Calu3 (cell line): ENCODE measurements at places on chromosomes 6 and 20. TPM values are rescaled to one million over a fixed set of nuclear protein-coding genes. Genes with fewer than 3 reads are reported as not detected.
A peak's percentile ranks its signal among the peaks of the same experiment; 100 is the strongest.

FAM184A gene
- total RNA-seq = 8.2 and 8.6 TPM in 2 replicates

- DNase-seq = no peak
These were observed 22.4 kb downstream of the OR2B2 start for GRCh38 chr6:27889628-27890444.

DNA sequence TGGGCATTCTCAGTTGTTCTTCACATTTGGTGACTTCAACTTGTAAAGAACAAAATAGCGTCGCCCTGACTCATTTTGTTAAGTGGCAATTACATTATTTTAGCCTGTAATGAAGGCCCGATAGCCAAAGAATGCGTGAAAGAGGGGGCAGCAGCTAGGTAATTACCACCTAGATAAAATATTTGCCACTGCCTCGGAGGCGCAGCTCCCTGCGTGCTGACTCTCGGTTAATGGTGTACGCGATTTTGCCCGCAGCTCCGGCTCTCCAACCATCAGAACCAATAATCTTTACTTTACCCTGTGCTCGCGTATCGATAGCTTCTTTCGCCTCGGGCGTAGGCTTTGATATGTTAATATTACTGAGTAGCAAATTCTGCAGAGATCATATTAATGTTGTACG, 8.7 kb downstream of the TFAP2D start:
- no peak for DNase-seq

GPR63 gene
- total RNA-seq = 1.3 and 2.7 TPM in 2 replicates

CD93 gene
- not detected in 2 replicates for total RNA-seq

DNA sequence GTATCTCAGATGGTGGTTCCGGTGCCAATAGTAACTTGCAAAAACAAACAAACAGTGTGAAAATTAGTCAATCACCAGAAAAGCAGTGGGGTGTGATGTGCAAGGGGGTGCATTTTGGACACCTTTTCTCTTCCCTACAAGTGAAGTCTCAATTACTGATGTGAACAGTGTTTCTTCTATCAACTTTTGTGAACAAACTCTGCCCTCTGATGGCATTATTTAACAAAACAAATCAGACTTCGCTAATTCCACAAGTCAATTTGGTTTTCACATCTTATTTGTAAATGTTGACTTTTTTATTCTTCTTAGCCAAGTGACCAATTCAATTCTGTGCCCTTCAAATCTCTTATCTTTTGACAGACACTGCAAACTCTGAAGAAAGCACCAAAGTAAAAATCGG, 212.2 kb downstream of the UST start:
- no peak for DNase-seq

FOXA2 gene
- total RNA-seq = 1.1 and 2.1 TPM in 2 replicates

RAB44 gene
- total RNA-seq = not detected in 2 replicates

GRCh38 chr6:35400111-35400510, 52.0 kb upstream of the FANCE start:
- DNase-seq = no peak

ZNF335 gene
- total RNA-seq = 26.4 and 31.9 TPM in 2 replicates

- peak; percentile 61 for DNase-seq
These were observed 6.2 kb upstream of the RBCK1 start for GRCh38 chr20:401682-402495.

PTCRA gene
- not detected in 2 replicates for total RNA-seq

- DNase-seq = no peak
These were observed 4.0 kb downstream of the CD40 start for GRCh38 chr20:46122071-46122470.

TP53TG5 gene
- 0.52 and 0.88 TPM in 2 replicates for total RNA-seq

DNA sequence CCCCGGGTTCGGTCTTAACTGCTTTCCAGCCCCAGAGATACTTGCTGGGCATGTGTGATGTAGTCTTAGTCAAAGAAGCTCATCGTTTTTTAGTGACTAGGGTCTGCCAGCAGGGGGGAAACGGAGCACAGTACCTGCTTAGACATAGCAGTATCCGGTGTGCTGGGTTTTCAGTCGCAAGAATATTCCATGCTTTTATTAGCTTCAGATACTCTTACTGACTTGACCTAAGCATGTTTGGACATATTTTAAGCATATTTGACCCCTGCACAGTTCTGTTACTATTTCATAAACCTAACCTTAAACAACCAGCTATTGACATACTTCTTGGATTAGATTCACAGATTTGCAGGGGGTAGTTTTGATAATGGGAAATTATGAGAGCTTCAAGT, 3.0 kb downstream of the E2F3 start:
- peak; percentile 84 for DNase-seq

DNA sequence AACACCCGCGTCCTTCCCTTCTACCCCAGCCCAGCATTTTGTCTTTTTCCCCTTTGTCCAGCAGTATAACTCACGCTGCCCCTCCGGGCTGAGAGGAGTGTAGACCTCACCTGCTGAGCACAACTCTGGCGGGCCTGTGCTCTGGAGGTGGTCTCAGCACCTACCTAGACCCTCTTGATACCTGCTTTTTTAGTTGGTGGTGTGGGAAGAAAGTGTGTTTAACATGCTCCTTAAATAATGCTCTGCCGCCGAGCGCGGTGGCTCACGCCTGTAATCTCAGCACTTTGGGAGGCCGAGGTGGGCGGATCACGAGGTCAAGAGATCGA, 1.4 kb upstream of the TRIM26 start:
- DNase-seq = no peak

DNA sequence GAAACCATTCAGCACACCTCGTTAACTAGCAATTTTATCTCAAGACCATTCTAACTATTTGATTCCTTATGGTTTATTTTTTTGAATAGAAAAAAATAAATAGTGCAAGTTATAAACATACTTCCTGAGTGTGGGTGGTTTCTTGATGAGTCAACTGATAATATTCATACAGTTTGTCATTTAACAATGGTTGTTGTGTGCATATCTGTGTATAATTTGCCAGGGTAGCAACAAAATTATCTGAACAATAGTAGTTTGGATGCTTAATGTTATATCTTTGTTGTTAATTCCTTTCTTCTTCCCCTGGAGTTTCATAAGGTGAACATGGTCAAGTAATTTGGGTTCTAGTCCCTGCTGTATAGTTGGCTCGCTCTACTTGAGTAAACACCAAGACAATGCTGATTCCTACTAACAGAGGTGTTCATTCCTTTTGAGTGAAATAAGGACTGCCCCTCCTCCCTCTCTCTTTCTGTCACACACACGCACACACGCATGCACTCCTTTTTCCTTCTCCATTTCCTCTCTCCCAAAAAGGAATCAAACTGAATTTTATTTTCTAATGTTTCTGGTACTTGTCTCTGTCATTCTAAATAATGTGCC, 938.1 kb upstream of the EPHA7 start:
- no peak for DNase-seq

TAP2 gene
- total RNA-seq = 180 and 279 TPM in 2 replicates

DNA sequence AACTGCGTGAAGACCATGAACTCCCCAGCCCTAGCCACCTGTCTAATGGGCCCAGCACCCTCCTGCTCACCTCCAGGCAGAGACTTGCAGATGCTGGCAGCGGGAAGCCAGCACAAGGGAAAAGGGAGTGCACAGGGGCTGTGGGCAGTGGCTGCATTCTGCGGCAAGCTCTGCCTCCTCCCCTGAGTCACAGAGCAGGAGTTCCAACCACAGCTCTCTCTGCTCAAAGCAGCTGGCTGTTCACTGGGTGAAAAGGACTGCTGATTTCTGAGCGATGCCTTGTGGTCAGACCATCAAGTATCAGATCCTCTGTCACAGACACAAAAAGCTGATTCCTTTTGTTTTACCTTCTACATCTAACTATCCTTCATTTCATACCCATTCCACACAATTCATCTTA, 10.5 kb downstream of the NKX2-2 start:
- no peak for DNase-seq

DNA sequence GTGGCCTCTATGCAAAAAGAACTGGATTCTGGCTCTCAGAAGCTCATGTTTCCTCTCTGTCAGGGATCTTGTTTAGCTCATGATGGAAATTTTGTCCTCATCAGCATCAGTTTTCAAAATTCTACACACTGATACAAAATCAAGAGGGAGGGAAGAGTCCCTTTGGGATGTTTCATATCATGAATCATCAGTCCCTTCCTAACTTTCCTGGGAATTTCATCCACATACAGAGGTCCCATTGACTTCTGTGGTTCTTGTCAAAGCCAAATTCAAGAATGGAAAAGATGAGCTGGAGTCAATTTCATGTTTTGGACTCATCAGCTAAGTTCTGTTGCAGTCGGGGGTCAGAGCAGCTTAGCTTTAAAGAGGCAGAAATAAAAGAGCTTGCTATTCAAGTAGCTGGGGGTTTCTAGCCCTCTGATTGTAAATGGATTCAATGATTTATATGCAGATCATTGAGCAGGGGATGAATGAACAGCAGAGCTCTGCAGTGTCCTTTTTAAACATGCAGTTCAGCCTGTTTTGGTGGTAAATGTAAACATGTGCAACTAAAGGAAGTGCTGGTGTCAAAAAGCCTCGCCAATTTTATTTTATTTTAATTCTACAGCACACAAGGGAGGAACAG, 21.3 kb upstream of the TMEM14A start:
- DNase-seq = no peak

GRCh38 chr6:32551410-32551809, 21.3 kb upstream of the HLA-DRB5 start:
- DNase-seq = no peak

- DNase-seq = no peak
These were observed 92.9 kb downstream of the GJA10 start for GRCh38 chr6:89987140-89987539.

DNA sequence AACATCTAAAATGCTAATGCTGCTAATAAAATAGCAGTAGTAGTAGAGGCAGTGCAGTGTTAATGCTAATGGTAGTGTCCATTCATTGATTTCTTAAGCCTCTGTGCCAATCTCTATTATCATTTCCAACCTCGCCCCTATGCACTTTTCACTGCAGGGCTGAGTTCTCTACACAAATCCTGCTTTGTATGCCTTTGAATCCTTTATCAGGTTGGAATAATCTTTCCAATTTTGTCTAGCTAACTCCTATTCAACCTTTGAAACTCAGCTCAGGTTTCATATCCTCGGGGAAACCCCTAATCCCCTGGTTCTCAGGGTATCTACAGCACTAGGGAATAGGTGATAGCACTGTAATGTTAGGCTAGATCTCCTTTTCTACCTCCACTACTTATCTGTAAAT, 284.0 kb upstream of the RUNX2 start:
- peak; percentile 39 for DNase-seq

DNA sequence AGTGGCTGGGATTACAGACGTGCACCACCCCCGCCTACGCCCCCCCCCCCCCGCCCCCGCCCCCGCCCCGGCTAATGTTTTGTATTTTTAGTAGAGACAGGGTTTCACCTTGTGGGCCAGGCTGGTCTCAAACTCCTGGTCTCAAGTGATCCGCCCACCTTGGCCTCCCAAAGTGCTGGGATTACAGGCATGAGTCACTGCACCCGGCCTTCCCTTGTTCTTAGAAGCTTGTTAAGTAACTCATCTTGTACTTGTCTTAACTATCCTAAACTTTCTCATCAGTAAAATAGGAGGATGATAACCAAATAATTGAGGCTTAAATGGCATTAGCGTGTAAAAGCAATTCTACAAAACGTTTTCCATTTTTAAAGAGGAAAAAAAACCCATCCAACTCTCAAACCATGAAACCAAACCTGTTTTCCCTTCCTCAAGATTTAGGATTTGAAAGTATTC, 4.2 kb downstream of the CDYL start:
- DNase-seq = peak; percentile 5

- no peak for DNase-seq
These were observed 174.6 kb downstream of the GJA10 start for GRCh38 chr6:90068703-90069523.

DNA sequence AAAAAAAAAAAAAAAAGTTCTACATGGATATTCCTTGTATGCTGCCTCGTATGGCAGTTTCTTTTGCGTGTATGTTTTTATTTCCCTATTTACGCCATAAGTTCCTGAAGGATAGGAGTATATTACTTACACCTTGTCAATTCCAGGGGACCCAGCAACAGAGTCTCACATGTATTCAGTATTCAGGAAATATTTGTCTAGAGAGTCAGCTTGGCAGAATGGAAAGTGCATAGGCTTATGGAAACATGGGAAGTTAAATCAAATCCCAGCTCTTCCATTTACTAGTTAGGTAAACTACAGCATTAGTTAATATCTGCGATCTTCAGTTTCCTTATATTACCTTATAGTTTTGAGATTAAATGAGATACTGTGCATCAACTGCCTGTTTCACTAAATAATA, 51.1 kb upstream of the SLC22A16 start:
- no peak for DNase-seq

GRCh38 chr20:33561692-33562601, 72.1 kb downstream of the CBFA2T2 start:
- peak; percentile 86 for DNase-seq

DNA sequence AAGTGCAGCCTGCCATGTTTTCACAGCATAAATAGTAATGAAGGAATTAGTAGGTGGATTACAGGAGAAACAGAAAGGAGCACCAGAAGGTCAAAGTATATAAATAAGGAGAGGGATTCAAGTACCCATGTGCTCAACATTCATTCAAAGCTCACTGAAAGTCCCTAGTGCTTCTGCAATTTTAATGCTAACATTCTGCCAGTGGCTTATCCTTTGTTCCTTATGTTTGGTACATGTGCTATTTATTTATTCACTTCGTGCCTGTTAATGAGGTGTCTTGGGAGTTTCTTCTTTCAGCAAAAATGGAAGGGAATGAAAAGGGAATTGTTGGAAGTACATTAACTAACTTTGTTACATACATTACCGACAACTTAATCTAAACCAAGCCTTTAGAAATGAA, 105.7 kb downstream of the CRYBG1 start:
- no peak for DNase-seq

- no peak for DNase-seq
These were observed 18.0 kb downstream of the FOXO3 start for GRCh38 chr6:108578595-108579327.

DNA sequence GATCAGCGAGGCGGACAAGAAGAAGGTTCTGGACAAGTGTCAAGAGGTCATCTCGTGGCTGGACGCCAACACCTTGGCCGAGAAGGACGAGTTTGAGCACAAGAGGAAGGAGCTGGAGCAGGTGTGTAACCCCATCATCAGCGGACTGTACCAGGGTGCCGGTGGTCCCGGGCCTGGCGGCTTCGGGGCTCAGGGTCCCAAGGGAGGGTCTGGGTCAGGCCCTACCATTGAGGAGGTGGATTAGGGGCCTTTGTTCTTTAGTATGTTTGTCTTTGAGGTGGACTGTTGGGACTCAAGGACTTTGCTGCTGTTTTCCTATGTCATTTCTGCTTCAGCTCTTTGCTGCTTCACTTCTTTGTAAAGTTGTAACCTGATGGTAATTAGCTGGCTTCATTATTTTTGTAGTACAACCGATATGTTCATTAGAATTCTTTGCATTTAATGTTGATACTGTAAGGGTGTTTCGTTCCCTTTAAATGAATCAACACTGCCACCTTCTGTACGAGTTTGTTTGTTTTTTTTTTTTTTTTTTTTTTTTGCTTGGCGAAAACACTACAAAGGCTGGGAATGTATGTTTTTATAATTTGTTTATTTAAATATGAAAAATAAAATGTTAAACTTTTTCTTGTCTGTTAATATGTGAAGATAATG, 2.2 kb downstream of the HSPA1B start:
- DNase-seq = no peak

BTN1A1 gene
- total RNA-seq = not detected in 2 replicates

- DNase-seq = no peak
These were observed 52.5 kb downstream of the RBL1 start for GRCh38 chr20:37042986-37043972.

- peak; percentile 36 for DNase-seq
These were observed 55.2 kb upstream of the RREB1 start for GRCh38 chr6:7052443-7053011.
